ENCODE measurements at places on chromosomes 3 and 15.

- DNase-seq: no peak
Measured at GRCh38 chr15:42048821-42049200, 28.0 kb upstream of the PLA2G4E start.

DNA sequence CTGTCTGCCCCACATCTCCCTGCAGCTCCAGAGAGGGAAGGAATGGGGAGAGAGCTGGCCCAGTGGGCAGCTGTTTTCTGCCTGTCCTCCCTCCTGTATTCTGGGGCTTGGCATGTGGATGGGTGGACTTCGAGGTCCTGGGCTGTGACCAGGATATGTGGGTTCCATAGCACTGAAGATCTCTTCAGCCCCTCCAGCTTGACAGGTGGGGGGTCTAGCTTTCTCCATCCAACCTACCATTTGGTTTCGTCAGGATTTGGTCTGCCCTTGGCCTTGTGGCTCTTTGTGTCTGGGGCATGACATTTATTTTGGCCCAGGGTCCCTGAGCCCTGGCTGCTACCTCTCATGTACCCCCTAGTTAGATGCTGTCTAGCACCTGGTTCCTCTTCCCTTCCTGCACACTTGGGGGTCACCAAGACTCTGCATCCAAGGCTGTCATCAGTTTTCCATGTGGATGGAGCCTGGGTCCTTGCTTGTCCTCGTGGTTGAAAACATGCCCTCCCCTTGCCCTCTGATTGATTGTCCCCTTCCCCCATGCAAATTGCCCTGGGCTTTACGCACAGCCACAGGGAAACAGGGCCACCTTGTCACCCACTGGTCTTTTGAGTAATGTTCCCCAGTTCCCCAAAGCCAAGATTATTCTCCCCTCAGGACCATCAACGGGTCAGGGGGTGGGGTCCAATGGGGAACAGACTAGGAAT, 3.2 kb downstream of the EPHB3 start:
- DNase-seq: no peak

- no peak for DNase-seq
Measured at GRCh38 chr15:38733331-38733730, 168.7 kb upstream of the RASGRP1 start.

DNA sequence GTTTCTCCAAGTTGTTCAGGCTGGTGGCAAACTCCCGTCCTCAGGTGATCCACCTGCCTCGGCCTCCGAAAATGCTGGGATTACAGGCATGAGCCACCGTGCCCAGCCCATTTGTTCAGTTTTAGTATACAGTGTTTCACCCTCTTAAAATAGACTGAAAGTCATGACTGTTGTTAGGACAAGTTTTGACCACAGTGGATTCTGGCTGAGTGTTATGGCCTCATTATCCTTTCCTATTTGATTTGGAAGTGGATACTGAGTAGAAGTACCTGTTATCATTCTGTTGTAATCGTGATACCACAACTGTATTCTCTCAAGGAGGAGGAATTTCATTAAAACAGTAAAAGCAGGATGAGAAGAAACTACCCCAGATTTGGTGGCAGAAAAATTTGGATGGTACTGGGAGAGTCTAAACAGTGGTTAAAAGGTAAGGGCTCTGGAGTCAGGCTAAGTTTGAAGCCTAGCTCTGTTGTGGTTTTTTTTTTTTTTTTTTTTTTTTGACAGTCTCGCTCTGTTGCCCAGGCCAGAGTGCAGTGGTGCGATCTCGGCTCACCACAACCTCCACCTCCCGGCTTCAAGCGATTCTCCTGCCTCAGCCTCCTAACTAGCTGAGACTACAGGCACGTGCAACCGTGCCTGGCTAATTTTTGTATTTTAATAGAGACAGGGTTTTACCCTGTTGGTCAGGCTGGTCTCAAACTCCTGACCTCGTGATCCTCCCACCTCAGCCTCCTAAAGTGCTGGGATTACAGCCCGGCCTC, 2.6 kb downstream of the MAP2K1 start:
- DNase-seq: no peak

DNA sequence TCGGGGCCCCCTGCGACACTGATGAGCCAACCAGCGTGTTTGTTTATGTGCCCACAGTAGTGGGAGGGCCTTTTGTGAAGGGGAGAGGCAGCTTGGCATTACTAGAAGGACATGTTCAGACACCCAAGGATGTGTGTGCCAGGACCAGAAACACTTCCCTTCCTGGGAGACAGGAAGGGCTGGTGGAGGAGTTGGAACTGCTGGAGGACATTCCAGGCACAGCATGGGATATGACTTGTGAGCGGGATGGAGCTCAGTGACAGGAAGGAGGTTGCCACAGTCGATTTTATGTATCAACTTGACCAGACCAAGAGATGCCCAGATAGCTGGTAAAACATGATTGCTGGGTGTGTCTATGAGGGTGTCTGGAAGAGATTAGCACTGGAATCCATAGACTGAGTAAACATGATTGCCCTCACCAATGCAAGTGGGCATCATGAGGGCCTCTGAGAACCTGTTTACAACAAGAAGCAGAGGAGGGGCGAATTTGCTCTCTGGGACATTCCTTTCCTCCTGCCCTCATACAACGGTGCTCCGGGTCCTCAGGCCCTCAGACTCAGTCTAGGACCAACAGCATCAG, 106.4 kb upstream of the TLE3 start:
- DNase-seq: no peak

GRCh38 chr3:123602325-123602724, 17.5 kb upstream of the HACD2 start:
- DNase-seq: no peak

- DNase-seq: no peak
Measured at GRCh38 chr3:122508135-122508914, 6.4 kb downstream of the KPNA1 start.

- DNase-seq: no peak
Measured at GRCh38 chr15:37818152-37818677, 116.2 kb upstream of the TMCO5A start.

GRCh38 chr15:60591496-60592370, 112.8 kb upstream of the ICE2 start:
- DNase-seq: no peak

- no peak for DNase-seq
Measured at GRCh38 chr3:56012721-56013120, 455.5 kb downstream of the ERC2 start.

DNA sequence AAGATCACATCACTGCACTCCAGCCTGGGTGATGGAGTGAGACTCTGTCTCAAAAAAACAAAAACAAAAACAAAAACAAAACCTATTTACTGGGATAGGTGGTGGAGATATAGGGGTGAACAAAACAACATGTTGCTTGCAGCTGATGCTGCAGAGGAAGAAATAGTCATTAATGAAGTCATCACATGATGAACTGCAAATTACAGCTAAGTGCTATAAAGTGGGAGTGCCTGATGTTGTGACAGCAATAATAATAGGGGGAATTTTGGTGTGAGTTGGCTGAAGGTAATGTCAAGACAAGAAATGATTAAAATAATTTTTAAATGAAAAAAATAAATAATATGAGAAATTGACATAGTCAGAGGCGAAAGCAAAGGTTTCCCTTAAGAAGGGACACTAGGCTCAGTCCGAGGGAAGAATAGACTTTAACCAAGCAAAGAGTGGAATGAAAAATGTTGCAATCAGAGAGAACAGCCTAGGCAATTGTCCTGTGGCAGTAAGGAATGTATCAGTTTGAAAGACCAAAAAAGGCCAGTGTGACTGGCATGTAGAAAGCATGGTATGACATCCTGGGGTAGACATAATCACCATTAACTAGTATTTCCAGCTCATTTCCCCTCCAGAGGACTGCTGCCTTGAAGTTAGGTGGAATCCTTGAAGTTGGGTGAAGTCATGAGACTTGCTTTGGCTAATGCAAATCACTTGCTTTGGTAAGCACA, 14.7 kb upstream of the PIK3CB start:
- DNase-seq: no peak

- DNase-seq: no peak
Measured at GRCh38 chr3:114205541-114205940, 26.7 kb upstream of the DRD3 start.

GRCh38 chr3:53040351-53040820, 5.5 kb downstream of the SFMBT1 start:
- no peak for DNase-seq

DNA sequence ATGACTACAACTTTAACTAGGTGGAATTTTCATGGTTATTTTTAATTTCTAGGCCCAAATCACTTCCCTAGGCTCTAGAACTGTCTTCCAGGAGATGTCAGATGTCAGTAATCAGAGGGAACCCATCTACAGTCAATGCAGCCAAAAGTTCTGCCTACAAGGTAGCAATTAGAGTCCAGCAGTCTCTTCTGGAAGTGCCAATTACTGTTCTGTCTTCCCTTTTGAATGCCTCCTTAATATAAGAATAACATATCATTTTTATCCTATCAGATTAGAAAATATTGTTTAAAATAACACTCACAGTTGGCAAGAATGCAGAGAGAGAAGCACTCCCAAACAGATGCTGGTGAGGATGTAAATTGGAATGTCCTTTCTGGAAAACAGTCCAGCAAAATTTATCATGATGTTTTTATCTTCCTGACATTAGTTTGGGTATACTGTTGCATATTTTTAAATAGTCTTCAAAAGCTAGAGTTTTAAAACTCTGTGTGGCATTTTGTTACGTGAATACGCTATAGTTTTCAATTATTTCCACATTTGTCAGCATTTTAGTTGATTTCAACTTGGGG, 543.7 kb downstream of the FHIT start:
- no peak for DNase-seq

- DNase-seq: no peak
Measured at GRCh38 chr3:139443186-139443585, 33.1 kb downstream of the RBP2 start.
